Activated CD8-positive, alpha-beta memory T cell treated with anti-CD3 and anti-CD28 coated beads for 1 hour (primary cell): ENCODE measurements at places on chromosomes 1 and 21.

GRCh38 chr21:27839512-27840115 is 872.7 kb upstream of the ADAMTS5 start:
- DNase-seq: no peak

GRCh38 chr1:85180869-85181268 is 19.9 kb downstream of the SYDE2 start:
- no peak for DNase-seq

- no peak for DNase-seq
Observed at GRCh38 chr1:226082959-226083301, 20.4 kb downstream of the H3-3A start.

DNA sequence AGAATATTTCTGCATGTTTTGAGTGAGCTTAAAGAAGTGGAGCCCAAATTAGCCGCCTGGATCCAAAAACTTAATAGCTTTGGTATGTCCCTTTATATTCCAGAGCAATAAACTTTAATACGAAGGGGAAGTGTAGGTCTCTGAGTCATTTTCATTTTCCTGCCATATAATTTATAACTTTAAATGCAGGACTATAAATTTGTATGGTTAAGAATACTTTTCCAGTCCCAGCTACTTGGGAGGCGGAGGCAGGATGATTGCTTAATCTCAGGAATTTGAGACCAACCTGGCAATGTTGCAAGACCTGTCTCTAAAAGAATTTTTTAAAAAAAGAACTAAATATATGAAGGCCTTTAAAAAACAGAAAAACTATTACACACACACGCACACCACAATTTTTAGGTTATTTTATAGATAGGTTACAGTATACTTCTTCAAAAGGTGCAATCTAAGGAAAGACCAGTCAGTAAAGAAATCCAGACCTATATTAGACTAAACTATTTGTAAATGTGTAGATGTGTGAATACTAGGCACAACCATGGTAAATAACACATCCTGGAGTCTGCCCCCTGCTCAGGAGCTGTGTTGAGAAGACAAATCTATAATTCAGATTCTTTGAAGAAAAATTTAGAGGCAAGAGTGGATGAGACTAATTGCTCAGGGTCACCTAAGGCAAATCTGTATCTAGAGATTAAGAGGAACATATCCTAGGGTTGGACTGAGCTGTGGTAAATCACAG is 80.3 kb downstream of the TTC3 start:
- DNase-seq: no peak

DNA sequence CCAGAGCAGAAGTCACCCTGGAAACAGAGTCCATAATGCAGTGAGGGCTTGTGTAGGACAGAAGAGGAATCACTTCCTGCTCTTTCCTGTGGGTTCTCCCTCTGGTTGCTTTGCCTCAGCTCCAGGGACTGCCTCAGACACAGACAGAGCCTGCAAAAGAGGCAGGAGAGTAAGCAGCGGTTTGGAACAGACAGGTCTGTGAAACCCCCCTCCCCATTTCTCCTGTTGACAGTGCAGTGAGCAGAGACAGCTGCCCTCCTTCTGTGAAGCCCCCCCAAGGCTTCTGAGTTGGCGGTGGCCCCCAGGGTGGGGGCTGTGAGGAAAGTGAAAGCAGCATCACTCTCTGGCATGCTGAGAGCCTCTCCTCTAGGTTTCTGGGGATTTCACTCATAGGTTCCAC is 53.0 kb downstream of the MAB21L3 start:
- no peak for DNase-seq
